ENCODE measurements at places on chromosomes 2 and 18. TPM values are rescaled to one million over a fixed set of nuclear protein-coding genes. Genes with fewer than 3 reads are reported as not detected.

Gene PLGLB1
- 8.6 TPM for total RNA-seq

Gene NEB
- 1.6 TPM for total RNA-seq

Gene MYO5B
- 44.1 TPM for total RNA-seq

Gene SPEG
- 15.1 TPM for total RNA-seq

Gene NPHP1
- 14.3 TPM for total RNA-seq

Gene FAM237A
- not detected for total RNA-seq

Gene SNORC
- total RNA-seq = 1.8 TPM

Gene ACMSD
- total RNA-seq = not detected

Gene CYP26B1
- 31.5 TPM for total RNA-seq

Gene NOSTRIN
- total RNA-seq = 4.0 TPM

Gene UGT1A5
- total RNA-seq = not detected

DNA sequence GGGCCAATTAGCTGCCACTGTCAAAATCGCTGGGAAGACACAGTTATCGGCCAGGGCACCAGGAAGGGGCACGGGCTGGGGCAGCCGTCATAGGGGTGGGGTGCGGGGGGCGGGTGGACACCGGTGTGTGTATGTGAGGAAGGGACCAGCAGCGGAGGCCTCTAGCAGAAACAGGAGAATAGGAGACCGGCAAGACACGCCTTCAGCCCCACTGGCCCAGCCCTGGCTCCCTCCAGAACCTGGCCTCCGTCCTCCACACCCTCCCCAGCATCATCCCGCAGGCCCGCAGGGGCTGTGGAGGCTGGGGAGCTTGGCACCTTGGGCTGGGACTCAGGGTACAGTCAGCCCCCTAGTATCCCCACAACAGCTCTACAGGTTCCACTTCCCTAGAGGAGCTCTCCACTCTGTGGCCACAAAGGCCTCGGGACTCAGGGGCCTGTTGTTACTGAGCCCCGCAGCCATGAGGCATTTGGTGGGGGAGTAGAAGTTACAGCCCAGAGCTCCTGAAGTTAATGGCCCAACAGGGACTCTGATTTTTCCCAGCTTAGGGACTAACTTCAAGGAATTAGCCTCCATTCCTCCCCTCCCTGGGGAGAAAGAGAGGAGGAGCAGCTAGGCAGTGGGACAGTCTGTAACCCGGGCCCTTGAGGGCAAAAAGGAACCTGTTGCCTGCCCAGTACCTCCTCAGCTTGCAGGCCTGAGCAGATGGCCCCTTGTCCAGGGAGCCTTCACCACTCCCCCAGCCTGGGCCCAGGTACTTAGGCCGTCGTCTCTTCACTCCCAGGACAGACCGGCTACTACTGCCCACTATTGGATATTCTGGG, 19.9 kb downstream of the SH2D6 start:
- no peak for DNase-seq

DNA sequence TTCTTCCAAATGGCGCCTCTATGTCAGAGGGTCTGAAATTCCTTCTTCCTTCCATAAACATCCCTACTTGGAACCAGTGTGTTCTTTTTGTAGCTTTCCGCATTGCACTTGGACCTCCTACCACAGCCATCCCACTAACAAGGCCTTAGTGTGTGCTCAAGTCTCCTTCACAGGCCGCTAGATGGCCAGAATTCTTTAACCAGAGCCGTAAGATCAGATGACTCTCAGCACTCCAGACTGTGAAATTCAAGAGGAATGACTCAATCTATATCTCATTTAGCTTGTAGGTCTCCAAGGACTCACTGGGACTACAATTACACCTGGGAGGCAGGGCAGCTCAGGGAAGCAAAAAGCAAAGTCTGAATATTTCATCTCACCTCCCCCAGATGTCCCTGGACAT, 298.9 kb downstream of the EIPR1 start:
- no peak for DNase-seq

DNA sequence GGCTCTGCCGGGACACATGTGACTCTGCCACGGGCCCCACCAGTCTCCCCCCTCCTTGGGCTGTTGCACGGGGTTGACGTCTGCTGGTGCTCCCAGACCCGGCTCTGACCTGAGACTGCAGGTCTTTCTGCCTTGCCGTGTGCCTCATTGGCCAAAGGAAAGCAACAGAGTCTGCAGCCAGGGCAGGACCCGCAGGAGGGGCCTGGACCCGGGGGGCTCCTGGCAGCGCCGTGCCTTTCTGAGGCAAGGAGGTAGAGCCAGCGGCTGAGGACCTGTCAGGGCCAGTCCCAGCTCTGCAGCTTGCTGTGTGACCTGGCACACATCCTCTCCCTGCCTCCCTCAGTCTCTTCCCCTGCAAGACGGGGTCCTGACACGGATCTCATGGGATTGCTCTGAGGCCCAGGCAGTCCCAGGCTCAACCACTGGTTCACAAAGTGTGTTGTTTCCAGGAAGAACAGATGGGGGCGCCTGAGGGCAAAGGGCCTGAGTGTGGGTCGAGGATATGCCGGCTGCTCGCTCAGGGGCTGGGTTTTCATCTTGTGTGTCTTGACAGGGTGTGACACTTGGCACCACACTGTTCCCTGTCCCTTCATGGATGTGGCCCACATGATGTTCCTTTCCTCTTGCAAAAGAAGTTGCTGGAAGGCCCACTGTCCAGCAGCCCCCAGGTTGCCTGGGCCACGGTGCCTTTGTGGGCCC, 9.0 kb downstream of the CAPN10 start:
- no peak for DNase-seq

DNA sequence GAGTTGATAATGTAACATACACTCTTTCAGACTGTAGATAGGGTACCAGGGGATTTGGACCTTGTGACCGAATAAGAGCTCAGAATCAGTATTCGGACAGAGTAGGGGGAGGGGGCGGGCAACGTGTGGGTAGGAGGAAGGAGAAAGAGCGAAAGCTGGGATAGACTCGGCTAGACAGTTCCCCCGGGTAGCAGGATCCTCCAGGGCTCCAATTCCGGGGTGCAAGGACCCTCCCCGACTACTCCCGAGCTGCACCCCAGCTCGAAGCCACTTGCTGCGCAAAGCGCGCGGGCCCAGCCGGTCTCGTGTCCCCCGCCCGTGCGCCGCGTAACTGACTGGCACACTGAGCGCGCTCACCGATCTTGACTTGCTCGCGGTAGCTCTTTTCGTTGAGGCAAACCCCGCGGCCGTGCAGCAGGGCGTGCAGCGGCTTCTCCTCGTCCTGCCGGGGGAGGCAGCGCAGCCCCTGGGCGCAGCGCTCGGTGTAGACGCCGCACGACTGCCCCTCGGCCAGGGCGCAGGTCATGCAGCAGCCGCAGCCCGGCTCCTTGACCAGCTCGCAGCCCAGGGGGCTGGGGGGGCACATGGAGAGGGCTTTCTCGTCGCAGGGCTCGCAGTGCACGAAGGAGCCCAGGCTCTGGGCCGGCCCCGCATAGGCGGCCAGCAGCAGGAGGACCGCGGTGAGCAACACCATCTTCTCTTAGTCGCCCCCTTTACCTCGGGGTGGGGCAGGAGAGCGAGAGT, 1.1 kb downstream of the IGFBP5 start:
- DNase-seq = peak; percentile 52

- no peak for DNase-seq
Observed at GRCh38 chr2:143949121-143949848, 570.6 kb downstream of the ZEB2 start.

DNA sequence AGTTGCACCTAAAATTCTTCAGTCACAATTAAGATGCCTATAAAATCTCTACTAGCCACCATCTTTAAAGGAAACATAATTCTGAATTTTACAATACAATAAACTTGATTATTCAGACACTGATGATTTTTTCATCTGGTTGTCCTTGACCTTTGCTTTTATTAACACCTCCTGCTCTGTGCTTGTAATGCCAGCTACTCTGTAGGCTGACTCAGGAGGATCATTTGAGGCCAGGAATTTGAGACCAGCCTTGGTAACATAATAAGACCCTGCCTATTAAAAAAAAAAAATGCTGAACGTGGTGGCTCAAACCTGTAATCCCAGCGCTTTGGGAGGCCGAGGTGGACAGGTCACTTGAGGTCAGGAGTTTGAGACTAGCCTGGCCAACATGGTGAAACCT, 38.3 kb downstream of the HAT1 start:
- DNase-seq = no peak

- no peak for DNase-seq
Observed at GRCh38 chr2:144526831-144527230, 6.9 kb upstream of the ZEB2 start.

DNA sequence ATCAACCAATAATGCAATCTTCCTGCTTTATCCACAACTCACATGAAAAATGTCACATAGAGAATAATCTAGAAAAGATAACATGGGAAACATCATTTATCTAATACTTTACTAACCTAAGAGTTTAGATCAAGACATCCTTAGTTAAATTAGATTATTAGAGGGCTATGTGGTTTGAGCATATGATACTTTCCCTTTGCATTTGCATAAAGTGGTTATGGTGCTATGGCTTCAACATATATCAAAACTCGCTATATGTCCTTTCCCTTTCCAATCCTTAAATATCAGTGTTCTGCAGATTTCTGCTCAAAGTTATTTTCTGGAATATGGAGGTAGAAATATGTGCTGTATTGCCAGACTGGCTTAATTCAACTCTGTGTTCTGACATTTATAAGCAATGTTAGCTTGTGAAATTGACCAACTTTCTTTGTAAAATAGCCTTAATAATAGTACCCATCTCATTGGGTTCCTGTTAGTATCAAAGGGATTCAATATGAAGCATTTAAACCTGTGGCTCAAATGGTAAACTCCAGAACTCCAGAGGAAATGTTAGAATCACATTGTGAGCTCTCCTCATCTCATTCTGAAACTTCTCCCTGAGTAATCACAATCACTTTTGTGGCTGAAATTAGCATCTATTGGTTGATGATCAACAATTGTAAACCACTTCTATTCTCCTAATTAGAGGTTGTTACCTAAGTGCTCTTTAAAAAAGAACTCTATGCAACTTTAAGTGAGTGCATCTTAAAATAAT, 1089.9 kb upstream of the SLC39A10 start:
- DNase-seq = no peak

DNA sequence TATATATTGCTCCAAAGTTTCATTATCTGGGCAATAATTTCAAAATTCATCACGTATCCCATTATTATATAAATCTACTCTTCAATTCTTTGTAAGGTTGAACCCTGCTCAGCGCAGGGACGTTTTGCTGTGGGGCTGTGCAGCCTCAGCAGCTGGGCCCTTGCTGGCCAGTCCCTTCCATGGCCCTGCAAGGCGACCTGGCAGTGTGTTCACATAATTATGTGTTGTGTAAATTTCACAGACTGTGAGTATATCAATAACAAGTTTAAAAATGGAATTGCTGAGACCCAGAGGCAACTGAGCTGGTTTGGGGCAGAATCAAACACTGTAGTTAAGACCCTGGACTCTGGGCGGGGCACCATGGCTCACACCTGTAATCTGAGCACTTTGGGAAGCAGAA, 16.1 kb upstream of the MAL start:
- DNase-seq = no peak

GRCh38 chr2:179240481-179241451, 23.9 kb downstream of the SESTD1 start:
- DNase-seq = no peak

GRCh38 chr2:233448220-233448559, 93.9 kb downstream of the DGKD start:
- DNase-seq = no peak

- DNase-seq = no peak
Observed at GRCh38 chr2:102279391-102279735, 32.0 kb upstream of the IL1RL1 start.

GRCh38 chr2:105114551-105114950, 76.7 kb downstream of the MRPS9 start:
- no peak for DNase-seq

GRCh38 chr18:69330385-69331005, 70.2 kb upstream of the DOK6 start:
- DNase-seq = no peak

DNA sequence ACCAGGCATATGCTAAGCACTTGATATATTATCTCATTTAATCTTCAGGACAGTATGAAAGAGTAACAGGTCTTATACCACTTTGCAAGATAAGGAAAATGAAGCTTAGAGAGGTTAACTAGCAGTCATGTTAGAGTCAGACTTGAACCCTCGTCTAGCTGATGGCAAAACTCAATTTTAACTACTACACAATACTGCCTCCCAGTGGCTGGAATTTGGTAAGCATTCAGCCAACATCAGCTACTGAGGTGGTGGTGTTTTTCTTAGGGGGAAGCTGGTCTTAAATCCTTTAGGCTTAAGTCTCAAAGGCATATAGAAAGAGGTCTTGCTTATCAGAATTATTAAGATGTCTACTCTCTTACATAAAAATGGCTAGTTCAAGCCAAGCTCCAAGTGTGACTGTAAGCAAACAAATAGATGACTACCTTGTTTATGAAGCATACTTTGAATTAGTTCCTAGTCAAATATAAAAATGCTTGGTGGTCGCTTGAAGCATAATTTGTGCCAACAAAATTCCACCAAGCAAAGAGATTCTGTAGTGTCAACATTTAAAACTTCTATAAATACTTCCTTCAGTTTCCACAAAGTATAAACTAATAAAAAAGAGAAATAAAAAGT, 325.4 kb upstream of the FIGN start:
- DNase-seq = peak; percentile 18

DNA sequence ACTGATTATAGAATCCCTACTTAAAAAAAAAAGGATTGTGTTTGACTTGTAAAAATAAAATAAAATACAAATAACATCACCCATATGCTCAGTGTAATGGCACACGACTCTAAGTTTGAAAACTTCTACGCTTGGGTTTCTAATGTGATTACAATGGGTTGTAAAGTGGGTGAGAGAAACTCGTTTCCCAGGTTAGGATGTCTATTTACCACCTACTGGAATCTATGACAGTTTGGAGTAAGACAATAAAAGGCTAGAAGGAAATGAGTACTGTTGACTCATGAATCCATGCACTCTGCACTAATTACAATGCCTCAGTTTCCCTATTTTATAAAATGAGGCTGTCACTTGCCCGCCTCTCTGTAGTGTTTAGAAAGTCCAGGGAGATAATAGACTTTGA, 204.2 kb upstream of the FBXO11 start:
- DNase-seq = no peak

- no peak for DNase-seq
Observed at GRCh38 chr2:232479341-232480200, 8.1 kb downstream of the ECEL1 start.

- no peak for DNase-seq
Observed at GRCh38 chr18:22082408-22082807, 87.0 kb upstream of the GATA6 start.

Measured in progenitor cell of endocrine pancreas (in vitro differentiated cells).